Pulmonary artery endothelial cell (primary cell): ENCODE measurements at places on chromosomes 7 and 10. TPM values are rescaled to one million over a fixed set of nuclear protein-coding genes. Genes with fewer than 3 reads are reported as not detected.

The TDRD1 gene
- not detected in 2 replicates for total RNA-seq

The ABCC2 gene
- 0.66 and 0.99 TPM in 2 replicates for total RNA-seq

The CPA5 gene
- total RNA-seq = not detected in 2 replicates

The STK32C gene
- total RNA-seq = 12.5 and 15.1 TPM in 2 replicates

The CDNF gene
- 0.11 and 0.79 TPM in 2 replicates for total RNA-seq

The TNPO3 gene
- 78.1 and 91.4 TPM in 2 replicates for total RNA-seq

The INHBA gene
- total RNA-seq = 2.4 and 13.1 TPM in 2 replicates

The SEMA3E gene
- 0.04 TPM in 1 of 2 replicates, not detected in the other for total RNA-seq
